ENCODE measurements at places on chromosomes 7 and 10.

- no peak for DNase-seq
These were observed 882.7 kb downstream of the XPNPEP1 start for GRCh38 chr10:109040622-109041021.

DNA sequence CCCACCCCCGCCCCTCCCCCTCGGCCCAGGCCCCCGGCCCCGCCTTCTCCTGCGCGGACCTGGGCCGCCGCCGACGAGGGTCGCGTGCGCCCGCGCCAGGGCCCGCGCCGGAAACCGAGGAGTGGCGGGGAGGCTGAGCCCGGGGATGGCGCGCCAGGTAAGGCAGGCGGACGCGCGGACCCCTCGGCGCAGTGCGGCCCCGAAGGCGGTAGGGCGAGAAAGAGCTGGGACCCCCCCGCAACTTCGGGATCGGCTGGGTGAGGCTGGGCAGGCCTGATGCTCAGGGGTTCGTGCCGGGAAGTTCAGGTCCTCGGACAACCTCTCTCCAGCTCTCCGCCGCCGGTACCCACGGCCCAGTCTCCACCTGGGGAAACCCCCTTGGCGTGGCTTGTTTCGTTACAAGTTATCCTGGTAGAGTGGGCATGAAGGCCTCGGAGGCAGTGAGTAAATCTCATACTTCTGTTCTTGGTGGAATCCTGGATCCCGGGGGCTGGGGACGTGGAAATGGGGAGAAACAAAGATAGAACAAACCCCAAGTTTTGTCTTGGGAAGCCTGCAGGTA lies 58.4 kb downstream of the ZNF467 start:
- no peak for DNase-seq

- no peak for DNase-seq
These were observed 707.5 kb upstream of the FZD8 start for GRCh38 chr10:36349445-36350078.

- no peak for DNase-seq
These were observed 29.0 kb downstream of the CUBN start for GRCh38 chr10:17100586-17100985.

DNA sequence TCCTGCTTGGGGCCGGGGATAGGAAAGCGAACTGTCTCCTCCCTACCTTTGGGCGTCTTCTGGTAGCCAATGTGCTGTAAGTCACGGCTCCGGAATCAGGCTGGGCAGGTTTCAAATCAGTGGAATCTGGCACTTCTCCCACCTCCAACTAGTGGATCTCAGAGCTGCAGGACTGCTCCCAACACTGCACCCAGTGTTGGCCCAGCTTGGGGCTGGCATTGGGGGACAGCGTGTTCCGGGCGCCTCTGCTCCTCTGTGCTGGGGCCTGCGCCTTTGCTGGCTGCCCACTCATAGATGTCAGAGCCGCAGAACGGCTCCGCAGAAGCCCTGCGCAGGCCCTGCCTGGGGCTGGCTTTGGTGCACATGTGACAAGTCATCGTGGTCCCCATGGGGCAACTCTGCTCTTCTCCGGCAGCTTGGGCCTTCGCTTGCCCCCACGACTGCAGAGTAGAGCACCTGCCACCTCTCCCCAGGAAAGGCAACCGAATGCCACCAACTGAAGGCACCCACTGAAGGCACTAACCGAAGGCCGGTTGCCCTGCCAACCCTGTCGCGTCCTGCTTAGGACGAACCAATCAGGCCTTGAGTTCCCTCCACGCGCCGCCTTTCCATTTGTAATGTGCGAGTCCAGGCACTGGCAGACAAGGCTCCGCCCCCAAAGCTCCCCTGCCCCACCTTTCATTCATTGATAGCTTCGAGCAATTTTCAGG lies 85.5 kb upstream of the ABI1 start:
- no peak for DNase-seq

DNA sequence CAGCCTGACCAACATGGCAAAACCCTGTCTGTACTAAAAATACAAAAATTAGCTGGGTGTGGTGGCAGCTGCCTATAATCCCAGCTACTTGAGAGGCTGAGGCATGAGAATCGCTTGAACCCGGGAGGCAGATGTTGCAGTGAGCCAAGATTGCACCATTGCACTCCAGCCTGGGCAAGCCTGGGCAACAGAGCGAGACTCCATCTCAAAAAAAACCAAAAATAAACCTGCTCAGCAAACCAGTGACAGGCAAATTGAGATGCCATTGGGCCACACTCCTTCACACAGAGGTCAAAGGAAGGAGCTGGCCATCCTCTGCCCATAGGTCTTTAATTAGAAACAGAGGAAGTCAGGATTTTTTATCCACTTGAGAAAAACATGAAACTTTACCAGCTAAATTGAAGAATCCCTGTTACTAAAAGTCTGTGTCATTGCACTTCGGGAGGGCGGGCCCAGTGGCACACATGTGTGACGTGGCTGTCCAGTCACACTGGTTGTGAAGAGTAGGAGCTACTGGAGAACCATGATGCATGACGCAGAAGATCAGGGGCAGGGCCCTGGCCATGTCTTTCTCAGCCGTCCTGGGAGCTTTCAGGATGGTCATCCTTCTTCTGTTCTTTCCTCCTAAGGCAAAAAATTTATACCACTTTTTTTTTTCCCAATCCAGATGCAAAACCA lies 118.3 kb upstream of the ZNF438 start:
- no peak for DNase-seq

DNA sequence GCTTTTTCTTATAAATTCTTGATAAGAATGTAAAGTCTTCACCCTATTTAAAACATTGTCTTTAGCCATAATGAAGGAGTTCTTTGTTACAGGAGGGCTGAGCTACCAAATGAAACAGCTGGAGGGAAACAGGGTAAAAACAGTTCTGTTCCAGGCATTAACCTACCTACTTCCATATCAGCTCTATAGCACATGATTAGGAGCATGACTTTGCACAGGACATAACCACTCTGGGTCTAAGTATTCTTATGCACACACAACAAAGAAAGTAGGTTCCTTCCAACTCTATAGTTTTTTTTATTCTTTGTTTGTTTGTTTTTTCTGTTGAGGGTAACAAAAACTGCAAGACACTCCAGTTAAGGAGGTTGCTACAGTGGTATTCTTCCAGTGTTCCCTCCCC lies 52.7 kb downstream of the SCIN start:
- no peak for DNase-seq

GRCh38 chr7:31692871-31693270 lies 5.9 kb downstream of the PPP1R17 start:
- DNase-seq = no peak

All from HEK293T (cell line).